B cell (primary cell): ENCODE measurements at places on chromosomes 6 and 20. TPM values are rescaled to one million over a fixed set of nuclear protein-coding genes. Genes with fewer than 3 reads are reported as not detected.

DNA sequence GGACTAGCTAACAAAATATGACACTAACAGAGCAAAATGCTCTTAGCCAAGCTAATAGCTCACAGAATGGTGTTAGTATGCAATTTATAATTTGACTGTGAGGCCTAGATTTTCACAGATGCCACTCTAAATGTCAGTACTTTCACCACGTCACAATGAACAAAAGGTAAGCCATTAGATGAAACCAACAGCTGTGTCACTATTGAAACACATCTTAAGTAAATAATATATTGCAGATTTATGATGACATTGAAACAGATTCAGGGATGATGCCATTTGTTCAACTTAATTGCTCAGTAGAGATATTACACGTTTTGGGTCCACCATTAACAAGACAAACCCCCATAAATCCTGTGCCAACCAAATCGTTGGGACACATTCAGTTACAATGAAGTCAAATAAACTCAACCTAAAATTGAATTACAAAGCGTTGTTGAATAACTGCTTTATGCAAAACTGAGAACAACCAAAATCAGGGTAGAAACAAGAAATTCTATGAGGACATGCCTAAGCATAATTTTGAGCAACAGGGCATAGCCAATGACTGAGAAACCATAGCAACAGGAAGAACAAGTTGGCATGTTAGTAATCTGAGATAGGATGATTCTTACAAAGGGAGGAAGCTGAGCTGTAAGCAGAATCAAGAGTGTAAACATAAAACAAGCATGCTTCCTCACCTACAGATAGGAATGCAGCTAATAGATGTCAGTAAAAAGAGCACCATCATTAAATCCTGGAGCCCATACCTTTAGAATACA is 85.6 kb upstream of the KHDRBS2 start:
- H3K27me3 ChIP-seq, result no peaks in the 10 kb centered on the region
- no peak overlapping the region for H3K27ac ChIP-seq
- H3K4me3 ChIP-seq, result no peak overlapping the region
- DNase-seq, result peak; percentile 22
- H3K36me3 ChIP-seq, result no peaks in the 10 kb centered on the region
- H3K4me1 ChIP-seq, result peaks cover 32% of the 10 kb centered on the region

DNA sequence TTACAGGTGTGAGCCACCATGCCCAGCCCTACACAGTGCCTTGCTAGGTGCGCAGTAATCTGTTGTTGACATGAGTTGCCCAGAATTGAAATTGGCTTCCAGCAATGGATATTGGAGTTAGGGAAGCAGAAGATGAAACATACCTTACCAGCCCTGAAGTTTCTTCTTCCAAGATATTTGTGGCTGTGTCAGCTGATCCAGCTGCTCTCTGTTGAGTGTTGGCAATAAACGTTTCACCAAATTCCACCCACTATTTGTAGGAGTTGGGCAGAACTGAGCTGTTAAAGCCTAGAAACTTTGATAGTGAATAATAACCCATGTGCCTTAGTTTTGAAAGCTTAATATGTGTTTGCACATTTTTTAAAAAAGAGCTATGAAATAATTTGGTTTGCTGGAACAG is 218.2 kb upstream of the SNX9 start:
- no peak for DNase-seq
- H3K4me1 ChIP-seq, result peaks cover 58% of the 10 kb centered on the region
- H3K36me3 ChIP-seq, result peaks cover 3% of the 10 kb centered on the region

GRCh38 chr6:116536216-116536621 is 9.3 kb downstream of the TRAPPC3L start:
- H3K27ac ChIP-seq, result no peak overlapping the region
- peaks cover 1% of the 10 kb centered on the region for H3K4me1 ChIP-seq
- no peaks in the 10 kb centered on the region for H3K36me3 ChIP-seq
- H3K27me3 ChIP-seq, result no peaks in the 10 kb centered on the region
- no peak overlapping the region for H3K4me3 ChIP-seq
- DNase-seq, result peak; percentile 75

GRCh38 chr6:129575378-129576118 is 134.4 kb downstream of the ARHGAP18 start:
- no peaks in the 10 kb centered on the region for H3K36me3 ChIP-seq
- no peak overlapping the region for H3K27ac ChIP-seq
- peaks cover 6% of the 10 kb centered on the region for H3K4me1 ChIP-seq
- peak; percentile 21 for DNase-seq

DNA sequence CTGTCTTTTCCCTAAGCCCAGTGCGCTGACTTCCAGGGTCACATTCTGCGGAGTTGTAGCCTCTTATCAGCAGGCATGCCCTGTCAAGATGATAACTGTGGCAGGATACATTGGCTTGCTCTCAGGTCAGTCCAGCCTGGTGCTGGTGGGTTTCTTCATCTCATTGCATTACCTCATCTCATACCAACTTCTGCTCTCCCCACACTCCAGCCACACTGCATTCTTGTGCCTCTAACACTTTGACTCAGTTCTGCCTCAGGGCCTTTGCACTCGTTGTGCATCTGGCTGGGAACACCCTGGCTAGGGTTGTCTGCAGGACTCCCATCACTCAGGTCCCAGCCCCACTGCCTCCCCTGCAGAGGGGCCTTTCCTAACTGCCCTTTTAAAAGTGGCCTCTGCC is 110.3 kb upstream of the BACH2 start:
- H3K36me3 ChIP-seq, result no peaks in the 10 kb centered on the region
- peaks cover 7% of the 10 kb centered on the region for H3K4me1 ChIP-seq
- DNase-seq, result no peak
- no peaks in the 10 kb centered on the region for H3K27me3 ChIP-seq
- no peak overlapping the region for H3K27ac ChIP-seq
- H3K4me3 ChIP-seq, result no peak overlapping the region

DNA sequence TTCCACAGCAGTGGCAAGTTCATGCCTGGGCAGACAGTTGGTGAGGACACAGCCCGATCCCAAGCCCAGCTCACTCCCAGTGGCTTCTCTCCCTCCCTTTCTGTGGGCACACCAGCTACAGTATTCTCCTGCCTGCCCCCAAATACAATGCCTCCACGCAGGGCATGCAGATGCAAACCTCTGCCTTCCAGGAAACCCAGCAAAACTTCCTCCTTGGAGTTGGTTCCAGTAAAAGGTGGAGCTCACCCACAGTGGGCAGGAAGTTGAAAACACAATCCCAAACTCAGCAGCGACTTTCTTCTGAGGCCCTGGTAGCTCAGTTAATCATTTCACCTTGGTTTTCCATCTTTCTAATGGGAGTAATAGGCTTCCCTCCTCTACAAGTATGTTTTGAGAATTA is 93.7 kb downstream of the LY86 start:
- H3K4me1 ChIP-seq, result peaks cover 3% of the 10 kb centered on the region
- H3K27me3 ChIP-seq, result no peaks in the 10 kb centered on the region
- H3K27ac ChIP-seq, result no peak overlapping the region
- no peaks in the 10 kb centered on the region for H3K36me3 ChIP-seq
- no peak for DNase-seq

DNA sequence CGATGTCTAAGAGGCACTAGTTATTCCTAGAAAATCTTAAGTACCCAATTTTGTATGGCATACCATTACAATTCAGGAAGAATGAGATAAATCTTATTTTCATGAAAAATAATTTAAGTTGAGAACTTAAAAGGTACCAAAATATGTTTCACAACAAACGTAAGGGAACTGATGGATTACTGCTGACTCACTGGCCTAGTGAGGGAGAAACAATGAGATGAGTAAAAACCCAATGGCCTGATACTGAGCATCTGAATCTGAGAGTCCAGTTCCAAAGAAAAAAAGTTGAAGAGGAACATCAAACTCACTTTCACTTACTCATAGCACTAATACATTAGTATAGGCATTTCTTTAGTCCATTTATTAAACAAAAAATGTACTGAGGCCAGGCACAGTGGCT is 56.0 kb downstream of the MDN1 start:
- no peaks in the 10 kb centered on the region for H3K4me1 ChIP-seq
- peaks cover 47% of the 10 kb centered on the region for H3K36me3 ChIP-seq
- no peak overlapping the region for H3K4me3 ChIP-seq
- DNase-seq, result no peak

DNA sequence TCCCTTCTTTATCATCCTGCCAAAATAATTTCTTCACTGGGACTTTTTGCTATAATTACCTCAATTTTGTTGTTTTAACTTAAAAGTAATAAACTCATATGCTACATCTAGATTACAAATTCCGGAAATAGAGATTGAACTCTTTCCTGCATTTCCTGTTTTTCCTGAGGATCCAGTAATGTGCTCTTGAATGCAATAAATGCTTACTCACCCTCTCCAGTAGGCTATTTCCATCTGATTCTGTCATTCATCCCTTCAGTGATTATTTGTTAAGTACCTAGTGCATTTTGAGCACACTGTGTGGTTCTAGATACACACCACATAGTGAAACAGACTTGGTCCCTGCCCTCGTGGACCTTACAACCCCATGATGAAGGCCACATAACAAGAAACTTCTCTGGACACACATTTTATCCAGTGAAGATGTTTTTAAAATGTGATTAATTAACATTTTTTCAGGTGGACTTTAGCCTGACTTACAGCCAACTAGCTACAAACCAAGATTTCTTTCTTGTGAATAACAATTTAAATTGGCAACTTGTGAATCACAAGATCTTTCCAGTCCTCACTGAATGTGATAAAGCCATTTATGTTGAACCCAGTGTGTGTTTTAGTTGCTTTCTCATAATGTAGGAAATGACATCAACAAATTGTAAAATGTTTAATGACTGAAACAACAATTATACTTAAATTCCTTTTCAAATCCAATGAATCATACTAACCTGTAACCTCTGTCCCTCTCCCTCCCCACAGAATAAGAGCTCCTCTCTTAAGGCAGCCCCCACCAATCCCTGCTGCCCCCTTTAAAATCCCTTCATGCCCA is 272.3 kb downstream of the KHDC1L start:
- H3K36me3 ChIP-seq, result no peaks in the 10 kb centered on the region
- H3K4me3 ChIP-seq, result no peak overlapping the region
- no peak overlapping the region for H3K27ac ChIP-seq
- no peak for DNase-seq
- no peaks in the 10 kb centered on the region for H3K27me3 ChIP-seq
- no peaks in the 10 kb centered on the region for H3K4me1 ChIP-seq

GRCh38 chr6:16600026-16600425 is 161.2 kb downstream of the ATXN1 start:
- no peaks in the 10 kb centered on the region for H3K36me3 ChIP-seq
- peaks cover 5% of the 10 kb centered on the region for H3K4me1 ChIP-seq
- H3K4me3 ChIP-seq, result no peak overlapping the region

GRCh38 chr6:47057830-47058540 is 15.9 kb upstream of the ADGRF1 start:
- no peak for DNase-seq
- no peaks in the 10 kb centered on the region for H3K36me3 ChIP-seq
- no peaks in the 10 kb centered on the region for H3K4me1 ChIP-seq
- H3K27me3 ChIP-seq, result no peaks in the 10 kb centered on the region

- H3K4me1 ChIP-seq, result no peaks in the 10 kb centered on the region
- H3K4me3 ChIP-seq, result no peak overlapping the region
- H3K36me3 ChIP-seq, result no peaks in the 10 kb centered on the region
- H3K27me3 ChIP-seq, result no peaks in the 10 kb centered on the region
- no peak overlapping the region for H3K27ac ChIP-seq
- no peak for DNase-seq
These were observed 130.0 kb downstream of the BTBD9 start for GRCh38 chr6:38509713-38510112.

DNA sequence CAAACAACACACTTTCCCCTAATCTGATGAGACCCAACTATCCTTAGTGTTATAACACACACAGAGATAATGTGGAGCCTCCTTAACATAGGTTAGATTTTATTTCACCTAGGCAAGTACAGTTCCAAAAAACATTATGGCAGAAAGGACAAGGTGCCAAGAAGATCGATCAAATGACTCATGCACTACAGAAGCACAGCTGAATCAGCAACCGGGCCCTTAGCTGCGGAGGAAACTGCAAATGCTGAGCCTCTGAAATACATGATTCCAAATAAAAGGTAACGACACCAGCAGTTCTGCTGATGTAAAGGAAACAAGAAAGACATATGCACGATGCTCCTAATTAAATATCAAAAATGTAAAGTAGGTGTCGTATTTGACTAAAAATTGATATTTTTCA is 19.9 kb upstream of the MUC21 start:
- no peak overlapping the region for H3K4me3 ChIP-seq
- H3K4me1 ChIP-seq, result no peaks in the 10 kb centered on the region
- H3K27me3 ChIP-seq, result no peaks in the 10 kb centered on the region
- no peak for DNase-seq
- H3K36me3 ChIP-seq, result no peaks in the 10 kb centered on the region

- H3K36me3 ChIP-seq, result peaks cover 9% of the 10 kb centered on the region
- H3K4me1 ChIP-seq, result peaks cover 87% of the 10 kb centered on the region
- no peak for DNase-seq
- peak overlapping the region; percentile 29 for H3K4me3 ChIP-seq
These were observed 71.3 kb upstream of the MYL9 start for GRCh38 chr20:36469973-36470372.

GRCh38 chr6:32602383-32602782 is 12.7 kb upstream of the HLA-DRB1 start:
- no peak overlapping the region for H3K4me3 ChIP-seq
- H3K27ac ChIP-seq, result peak overlapping the region; percentile 90
- no peak for DNase-seq
- no peaks in the 10 kb centered on the region for H3K36me3 ChIP-seq
- peaks cover 37% of the 10 kb centered on the region for H3K4me1 ChIP-seq

DNA sequence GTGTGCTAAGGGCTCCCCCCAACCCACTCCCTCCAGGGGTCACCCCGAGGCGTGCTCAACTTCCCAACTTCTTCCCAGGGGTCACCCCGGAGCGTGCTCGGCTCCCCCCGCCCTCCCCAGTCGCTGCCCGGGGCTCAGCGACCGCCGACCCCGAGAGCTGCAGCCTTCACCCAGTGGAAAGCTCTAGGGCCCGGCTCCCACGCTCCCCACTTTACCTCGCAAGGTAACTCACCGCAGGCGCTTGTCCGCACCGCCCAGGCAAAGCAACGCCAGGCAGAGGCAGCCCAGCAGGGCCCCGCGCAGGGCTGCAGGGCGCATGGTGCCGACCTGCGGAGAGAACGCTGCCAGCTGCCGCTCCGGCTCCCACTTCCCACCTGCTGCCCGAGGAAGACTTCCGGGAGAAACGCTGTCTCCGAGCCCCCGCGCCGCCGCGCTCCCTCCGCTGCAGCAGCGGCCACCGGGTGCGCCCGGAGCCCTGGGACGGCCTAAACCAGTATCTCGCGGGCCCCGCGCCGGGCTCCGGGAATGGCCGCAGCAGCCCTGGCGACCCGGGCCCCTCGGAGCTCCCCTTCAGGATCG is 396 bp downstream of the RNASET2 start:
- H3K27ac ChIP-seq, result peak overlapping the region; percentile 98
- H3K4me1 ChIP-seq, result peaks cover 81% of the 10 kb centered on the region
- DNase-seq, result no peak
- no peaks in the 10 kb centered on the region for H3K36me3 ChIP-seq
- H3K4me3 ChIP-seq, result peak overlapping the region; percentile 79

- H3K27ac ChIP-seq, result no peak overlapping the region
- no peaks in the 10 kb centered on the region for H3K27me3 ChIP-seq
- DNase-seq, result no peak
- H3K4me3 ChIP-seq, result no peak overlapping the region
- no peaks in the 10 kb centered on the region for H3K36me3 ChIP-seq
These were observed 53.0 kb downstream of the ADAT2 start for GRCh38 chr6:143397227-143398222.

- no peak overlapping the region for H3K4me3 ChIP-seq
- no peak for DNase-seq
- H3K36me3 ChIP-seq, result no peaks in the 10 kb centered on the region
These were observed 146.4 kb downstream of the SLC22A3 start for GRCh38 chr6:160494576-160494975.

Gene ANKRD60
- total RNA-seq, result 0.27 TPM in 1 of 2 replicates, not detected in the other

Gene ID4
- not detected in 2 replicates for total RNA-seq

Gene GPLD1
- total RNA-seq, result 6.2 and 7.0 TPM in 2 replicates

Gene COL21A1
- not detected in 2 replicates for total RNA-seq

Gene DEFB124
- total RNA-seq, result not detected in 2 replicates

Gene TGM3
- not detected in 2 replicates for total RNA-seq
